WERI-Rb-1 (cell line): ENCODE measurements at places on chromosomes 12 and 14.

DNA sequence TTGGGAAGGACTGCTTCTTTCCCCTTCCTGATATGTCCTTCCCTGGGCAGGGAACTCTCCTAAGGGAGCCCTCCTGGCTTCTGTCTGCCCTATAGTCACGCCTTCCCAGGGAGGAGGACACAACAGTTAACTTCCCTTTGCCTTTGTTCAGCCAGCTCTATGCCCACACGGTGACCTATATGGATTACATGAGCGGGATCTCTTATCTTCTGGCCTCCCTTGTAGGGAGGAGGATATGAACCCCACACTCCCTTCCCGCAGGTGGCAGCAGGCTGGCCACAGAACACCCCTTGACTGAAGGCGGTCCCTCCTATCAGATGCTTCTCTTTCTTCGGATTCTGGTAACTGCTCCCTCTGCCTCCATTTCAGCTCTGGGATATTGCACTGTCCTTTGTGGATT lies 135.6 kb upstream of the MAX start:
- peak; percentile 22 for DNase-seq

- DNase-seq: no peak
Observed at GRCh38 chr12:94305130-94305957, 154.3 kb downstream of the CEP83 start.

DNA sequence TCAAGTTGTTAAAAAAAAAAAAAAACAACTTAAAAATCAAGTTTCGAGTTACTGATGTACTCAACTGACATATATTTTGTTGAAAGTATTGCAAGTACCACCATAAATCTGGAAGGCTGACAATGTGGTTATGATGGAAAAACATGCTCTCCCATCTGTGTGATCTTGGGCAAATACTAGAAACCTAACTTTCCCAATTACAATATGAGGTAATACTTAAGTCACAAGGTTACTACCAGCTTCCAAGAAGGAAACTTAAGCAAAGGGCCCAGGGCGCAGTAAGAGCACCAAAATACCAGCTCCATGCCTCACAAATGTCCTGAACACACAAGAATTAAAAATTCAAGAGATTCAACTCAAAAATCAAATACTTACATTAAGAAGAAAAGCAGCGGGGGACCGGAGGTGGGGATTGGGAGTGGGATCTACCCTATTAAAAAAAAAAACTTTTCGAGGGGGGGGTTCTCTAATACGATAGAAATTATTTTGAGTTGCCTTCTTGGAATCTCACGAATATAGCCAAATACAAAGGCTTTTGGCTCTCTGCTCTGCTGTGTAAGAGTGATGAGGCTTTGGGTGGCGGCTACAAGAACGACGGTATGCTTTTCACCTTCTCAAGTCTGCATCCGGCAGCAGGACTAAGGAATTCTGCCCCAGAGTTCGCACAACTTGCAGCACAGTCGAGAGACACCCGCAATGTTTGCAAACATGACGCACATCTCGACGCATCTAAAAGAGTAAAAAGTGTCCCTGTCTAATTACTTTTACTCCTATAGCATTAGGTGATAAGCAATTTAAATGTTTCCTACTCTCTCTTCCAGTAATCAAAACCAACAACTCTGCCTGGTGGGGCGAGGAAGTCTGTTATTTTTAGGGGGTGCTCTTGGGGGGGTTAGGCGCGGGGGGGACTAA lies 1.1 kb downstream of the SAV1 start:
- DNase-seq: peak; percentile 16

GRCh38 chr14:22456998-22457594 lies 131.9 kb downstream of the DAD1 start:
- DNase-seq: no peak

- DNase-seq: no peak
Observed at GRCh38 chr14:81529391-81529790, 4.3 kb downstream of the SEL1L start.

GRCh38 chr12:38159591-38160317 lies 156.8 kb upstream of the ALG10B start:
- DNase-seq: no peak

GRCh38 chr14:93708800-93709199 lies 79.5 kb downstream of the PRIMA1 start:
- no peak for DNase-seq

- no peak for DNase-seq
Observed at GRCh38 chr12:126084480-126084879, 1019.2 kb downstream of the AACS start.

DNA sequence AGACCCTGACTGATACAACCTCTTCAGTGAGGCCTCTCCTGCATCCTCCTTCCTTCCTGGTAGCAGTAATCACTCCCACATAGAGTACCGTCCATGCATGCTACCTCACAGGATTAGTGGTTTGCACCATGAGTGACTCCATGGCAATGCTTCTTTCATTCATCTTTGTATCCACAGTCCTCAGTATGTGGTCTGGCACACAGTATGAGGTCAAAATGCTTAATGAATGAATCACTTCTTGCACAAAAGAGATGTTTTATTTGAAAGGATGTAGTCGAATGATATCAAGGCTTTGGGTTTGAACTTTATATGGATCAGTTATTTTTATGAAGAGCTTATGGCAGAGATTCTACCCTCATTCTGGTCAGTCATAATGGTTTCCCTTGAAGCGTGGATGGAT lies 42.2 kb downstream of the KCNA5 start:
- DNase-seq: no peak

- no peak for DNase-seq
Observed at GRCh38 chr14:35959835-35960234, 133.7 kb downstream of the BRMS1L start.

GRCh38 chr14:23025151-23025814 lies 9.4 kb downstream of the PSMB5 start:
- DNase-seq: peak; percentile 88

DNA sequence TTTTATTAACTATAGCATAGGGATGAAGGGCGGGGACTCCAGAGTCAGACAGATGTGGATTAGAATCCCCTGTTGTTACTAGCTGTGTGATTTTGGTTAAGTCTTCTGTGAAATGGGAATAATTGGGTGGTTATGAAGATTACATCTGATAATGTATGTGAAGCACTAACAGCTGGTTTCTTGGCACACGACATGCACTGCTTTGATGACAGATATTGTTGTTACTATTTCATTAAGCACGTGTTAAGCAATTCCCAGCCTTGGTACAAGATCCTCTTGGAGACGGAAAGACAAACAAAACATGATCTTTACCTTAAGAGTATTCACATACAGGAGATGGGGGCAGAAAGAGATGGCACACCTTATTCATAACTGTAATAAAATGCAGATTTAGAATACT lies 7.9 kb downstream of the PPFIBP1 start:
- DNase-seq: no peak

- DNase-seq: no peak
Observed at GRCh38 chr12:54415221-54415929, 3.7 kb downstream of the ITGA5 start.

DNA sequence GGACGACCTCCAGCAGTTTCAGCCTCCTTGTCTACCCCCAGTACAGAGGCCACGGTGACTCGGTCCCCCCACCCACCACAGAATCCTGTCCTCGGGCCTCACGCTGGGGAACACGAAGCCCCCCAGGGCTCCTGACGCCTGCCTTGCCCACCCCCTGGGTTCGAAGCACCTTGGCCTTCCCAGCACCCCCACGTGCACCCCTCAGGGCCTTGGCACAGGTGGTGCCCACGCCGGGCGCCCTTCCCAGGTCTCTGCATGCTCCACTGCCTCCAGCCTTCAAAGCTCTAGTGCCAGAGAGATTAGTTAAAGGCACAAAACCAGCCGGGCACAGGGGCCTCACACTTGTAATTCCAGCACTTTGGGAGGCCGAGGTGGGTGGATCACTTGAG lies 61.8 kb downstream of the NOC4L start:
- no peak for DNase-seq

GRCh38 chr12:118591-118990 lies 52.0 kb downstream of the IQSEC3 start:
- no peak for DNase-seq

DNA sequence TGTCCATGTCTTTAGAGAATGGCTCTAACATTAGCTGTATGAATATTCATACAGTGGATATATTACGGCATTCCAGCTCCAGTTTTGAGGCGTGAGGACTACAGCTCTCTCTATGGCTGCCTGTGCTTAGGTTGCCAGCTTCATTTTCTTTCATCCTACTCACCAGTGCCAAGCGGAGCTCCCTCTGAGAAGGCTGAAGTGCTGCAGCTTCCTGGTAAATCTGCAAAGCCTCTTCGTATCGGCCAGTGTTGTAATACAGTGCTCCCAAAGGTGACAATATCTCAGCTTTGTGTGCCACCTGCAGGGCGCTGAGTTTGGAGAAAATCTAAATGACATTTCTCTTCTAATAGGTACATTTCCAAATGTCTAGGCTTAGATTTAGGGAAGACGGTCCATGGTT lies 19.8 kb upstream of the OVCH1 start:
- DNase-seq: peak; percentile 35

GRCh38 chr14:56821177-56821576 lies 10.9 kb upstream of the OTX2 start:
- DNase-seq: no peak

GRCh38 chr12:76398106-76398505 lies 49.9 kb upstream of the BBS10 start:
- DNase-seq: no peak

DNA sequence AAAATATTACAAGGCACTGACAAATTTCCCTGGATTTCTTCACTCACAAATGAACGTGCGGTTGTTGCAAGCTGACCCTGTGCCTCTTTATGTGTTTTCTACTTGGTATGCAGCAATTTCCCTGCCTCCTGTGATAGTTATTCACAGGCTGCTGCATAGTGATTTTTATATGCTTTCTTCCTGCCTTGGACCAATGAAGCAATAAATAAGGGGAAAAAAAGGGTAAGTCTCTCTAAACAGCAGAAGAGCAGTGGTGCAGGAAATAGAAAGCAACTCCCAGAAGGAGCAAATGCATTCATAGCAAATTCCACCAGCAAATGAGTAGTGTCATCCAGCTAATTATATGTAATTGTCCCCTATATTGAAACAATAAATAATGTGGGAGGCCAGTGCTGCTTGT lies 737.9 kb downstream of the GALC start:
- no peak for DNase-seq

DNA sequence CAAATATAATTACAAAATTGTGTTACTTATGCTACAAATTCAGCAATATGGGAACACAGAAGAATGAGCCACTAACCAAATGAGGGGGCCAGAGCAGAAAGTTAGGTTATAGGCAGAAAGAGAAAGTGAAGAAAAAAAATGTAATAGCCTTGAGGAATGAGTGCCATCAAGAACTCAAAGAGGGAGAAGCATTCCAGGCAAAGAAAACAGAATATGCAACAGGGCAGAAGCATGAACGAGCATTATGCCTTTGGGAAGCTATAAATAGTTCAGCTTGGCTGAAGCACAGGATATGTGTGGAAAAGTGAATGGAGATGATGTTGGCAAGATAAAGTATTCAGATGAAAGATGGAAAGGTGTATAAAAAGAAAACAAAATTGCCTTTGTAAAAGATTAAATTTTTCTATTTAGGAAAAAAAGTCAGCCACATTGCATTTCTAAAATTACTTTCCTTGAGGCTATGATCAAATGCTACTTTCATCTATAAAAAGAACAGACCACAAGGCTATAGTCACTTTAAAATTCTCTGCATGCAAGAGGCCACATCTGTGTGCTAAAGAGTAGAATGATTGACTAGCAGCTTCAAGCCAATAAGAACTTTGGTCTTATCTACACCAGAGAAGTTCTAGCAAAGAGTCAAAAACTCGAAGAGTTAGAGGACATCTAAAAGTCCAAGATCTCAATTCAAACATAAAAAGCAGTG lies 193.6 kb upstream of the GARIN6 start:
- no peak for DNase-seq

DNA sequence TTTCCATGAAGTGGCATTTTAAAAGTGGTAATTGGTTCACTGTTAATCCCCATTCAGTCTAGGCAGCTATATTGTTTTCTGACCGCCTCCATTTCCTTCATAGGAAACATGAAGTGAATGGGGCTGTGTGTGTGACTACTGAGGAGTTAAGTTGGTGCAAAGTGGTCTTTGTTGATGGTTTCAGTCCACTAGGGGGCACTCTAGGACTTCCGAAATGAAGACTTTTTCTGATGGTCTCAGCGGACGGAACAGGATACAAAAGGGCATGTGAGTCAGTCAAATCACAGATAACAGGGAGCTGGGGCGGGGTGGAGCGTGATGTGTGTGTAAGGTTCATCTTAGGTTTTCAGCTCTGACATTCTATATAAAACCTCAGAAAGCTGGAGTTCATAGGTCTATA lies 240.1 kb upstream of the OR4E1 start:
- DNase-seq: peak; percentile 42

DNA sequence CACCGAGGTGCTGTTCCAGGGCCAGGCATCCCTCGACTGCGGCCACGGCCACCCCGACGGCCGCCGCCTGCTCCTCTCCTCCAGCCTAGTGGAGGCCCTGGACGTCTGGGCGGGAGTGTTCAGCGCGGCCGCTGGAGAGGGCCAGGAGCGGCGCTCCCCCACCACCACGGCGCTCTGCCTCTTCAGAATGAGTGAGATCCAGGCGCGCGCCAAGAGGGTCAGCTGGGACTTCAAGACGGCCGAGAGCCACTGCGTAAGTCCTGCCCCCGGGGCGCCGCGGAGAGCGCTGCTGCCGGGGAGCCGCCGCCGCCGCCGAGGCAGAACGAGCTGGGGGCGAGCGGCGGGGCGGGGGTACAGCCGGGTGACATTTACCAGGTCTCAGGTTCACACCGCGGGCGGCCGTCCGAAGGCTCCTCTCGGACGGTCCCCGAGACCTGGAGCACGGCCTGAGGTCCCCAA lies 1.4 kb downstream of the PLXNC1 start:
- DNase-seq: peak; percentile 48

GRCh38 chr12:34354239-34355200 lies 332.2 kb downstream of the ALG10 start:
- no peak for DNase-seq

- DNase-seq: no peak
Observed at GRCh38 chr14:74619672-74620131, 7.7 kb upstream of the LTBP2 start.

GRCh38 chr12:79156846-79157463 lies 292.4 kb downstream of the SYT1 start:
- DNase-seq: no peak

DNA sequence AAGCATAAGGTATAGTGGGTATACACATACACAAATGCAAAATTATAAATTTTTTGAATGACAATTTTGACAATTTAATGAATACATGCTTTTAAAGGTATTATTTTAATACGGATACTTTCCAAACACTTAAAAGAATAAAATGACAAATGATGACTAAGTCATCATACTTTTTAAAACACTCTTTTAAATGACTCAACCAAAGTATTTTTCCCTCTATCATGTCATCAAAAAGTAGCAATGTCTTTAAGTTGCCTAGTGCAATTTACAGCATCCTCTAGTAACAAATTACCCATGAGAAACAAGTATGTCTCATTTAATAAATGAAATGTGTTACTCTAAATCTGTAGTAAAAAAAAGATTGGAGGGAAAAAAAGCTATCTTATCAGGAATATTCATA lies 73.3 kb downstream of the RPS6KA5 start:
- DNase-seq: no peak

DNA sequence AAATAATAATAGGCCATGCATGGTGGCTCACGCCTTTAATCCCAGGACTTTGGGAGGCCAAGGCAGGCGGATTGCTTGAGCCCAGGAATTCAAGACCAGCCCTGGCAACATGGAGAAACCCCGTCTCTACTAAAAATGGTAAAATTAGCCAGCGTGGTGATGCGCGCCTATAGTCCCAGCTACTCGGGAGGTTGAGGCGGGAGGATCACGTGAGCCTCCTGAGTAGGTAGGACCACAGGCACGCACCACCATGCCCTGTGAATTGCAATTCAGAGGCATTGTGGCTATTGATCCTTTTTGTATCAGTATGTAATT lies 2.3 kb downstream of the ARHGDIB start:
- no peak for DNase-seq

- DNase-seq: peak; percentile 48
Observed at GRCh38 chr12:27064397-27065342, 17.7 kb downstream of the C12orf71 start.

GRCh38 chr14:35539969-35540368 lies 6.0 kb downstream of the INSM2 start:
- no peak for DNase-seq
